Stimulated activated CD4-positive, alpha-beta T cell treated with anti-CD3 and anti-CD28 coated beads, Interleukin-15, amount 100 ng/mL, for 24 hours (primary cell): ENCODE measurements at places on chromosomes 16 and 17.

DNA sequence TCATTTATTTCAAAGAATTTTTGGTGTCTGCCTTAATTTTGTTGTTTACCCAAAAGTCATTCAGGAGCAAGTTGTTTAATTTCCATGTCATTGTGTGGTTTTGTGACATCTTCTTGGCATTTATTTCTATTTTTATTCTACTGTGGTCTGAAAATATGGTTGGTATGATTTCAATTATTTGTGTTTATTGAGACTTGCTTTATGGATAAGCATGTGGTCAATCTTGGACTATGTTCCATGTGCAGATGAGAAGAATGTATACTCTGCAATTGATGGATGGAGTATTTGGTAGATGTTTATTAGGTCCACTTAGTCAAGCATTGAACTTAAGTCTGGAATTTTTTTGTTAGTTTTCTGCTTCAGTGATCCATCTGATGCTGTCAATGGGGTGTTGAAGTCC lies 383.0 kb downstream of the PMP22 start:
- DNase-seq = no peak

DNA sequence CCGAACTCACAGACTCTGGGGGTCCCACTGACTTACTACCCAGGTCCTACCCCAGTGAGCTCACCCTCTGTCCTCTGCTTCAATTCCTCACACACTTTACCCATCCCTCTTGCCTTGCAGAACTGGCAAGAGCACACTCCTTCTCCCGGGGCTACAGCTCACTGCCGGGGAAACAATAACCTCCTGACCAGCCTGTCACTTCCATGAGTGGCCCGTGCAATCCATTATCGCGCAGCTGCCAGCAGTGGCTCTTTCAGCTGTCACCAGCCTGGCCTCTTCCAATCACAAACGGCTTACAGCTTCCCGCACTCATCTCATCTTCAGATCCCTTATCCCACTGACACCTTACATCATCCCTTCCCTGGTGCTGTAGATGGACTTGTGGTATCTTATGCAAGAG lies 79.5 kb downstream of the CPPED1 start:
- DNase-seq = no peak

DNA sequence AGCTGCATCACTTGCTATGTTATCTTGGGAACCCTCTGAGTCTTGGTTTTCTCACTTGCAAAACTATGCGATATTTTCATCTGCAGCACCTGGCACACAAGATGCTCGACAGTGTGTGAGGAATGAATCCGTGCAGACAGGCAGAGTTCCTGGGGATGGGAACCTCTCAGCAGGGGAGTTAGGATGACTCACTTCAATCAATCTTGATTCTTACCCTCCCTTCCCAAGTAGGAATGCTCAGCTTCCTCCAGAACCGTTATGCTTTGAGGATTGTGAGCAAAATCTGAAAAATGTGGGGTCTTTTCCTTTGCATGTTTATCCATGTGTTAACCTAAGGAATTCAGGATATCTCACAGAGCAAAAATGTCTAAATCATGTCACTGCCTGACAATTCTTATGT lies 68.9 kb upstream of the HNF1B start:
- DNase-seq = no peak

- no peak for DNase-seq
Observed at GRCh38 chr17:35051183-35051578, 12.3 kb downstream of the RFFL start.

- DNase-seq = no peak
Observed at GRCh38 chr16:30637944-30638343, 12.8 kb upstream of the PRR14 start.

DNA sequence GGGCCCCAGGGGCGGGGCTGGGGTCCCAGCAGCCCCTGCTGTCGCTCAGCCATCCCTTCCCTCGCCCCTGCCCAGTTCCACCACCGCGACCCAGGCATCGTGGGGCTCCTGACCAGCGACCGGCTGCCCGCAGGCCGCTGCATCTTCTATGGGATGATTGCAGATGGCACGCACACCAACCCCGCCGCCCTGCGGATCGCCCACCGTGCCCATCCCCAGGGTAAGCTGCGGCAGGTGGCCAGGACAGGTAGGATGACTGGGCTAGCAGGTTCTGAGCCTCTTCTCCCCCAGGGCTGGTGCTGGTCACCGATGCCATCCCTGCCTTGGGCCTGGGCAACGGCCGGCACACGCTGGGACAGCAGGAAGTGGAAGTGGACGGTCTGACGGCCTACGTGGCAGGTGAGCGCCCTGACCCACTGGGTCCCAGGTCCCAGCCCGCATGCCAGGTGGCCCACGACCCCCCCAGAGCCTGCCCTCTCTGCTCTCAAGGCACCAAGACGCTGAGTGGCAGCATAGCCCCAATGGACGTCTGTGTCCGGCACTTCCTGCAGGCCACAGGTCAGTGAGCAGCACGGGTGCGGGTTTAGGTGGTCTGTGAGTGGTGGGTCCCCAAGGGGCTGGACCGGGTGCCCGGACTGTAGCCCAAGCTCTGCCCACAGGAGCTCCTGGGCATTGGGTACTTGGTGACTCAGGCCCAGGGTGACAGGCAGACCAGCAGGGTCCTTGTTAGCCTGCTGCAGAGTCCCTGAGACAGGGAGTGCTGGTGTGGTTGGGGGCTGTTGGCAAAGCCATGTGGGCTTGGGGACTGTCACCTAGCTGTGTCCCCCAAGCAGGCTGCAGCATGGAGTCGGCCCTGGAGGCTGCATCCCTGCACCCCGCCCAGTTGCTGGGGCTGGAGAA lies 2.8 kb downstream of the CEMP1 start:
- DNase-seq = no peak

GRCh38 chr16:24829153-24829552 lies 16.6 kb upstream of the SLC5A11 start:
- no peak for DNase-seq

- no peak for DNase-seq
Observed at GRCh38 chr16:30518552-30518951, 7.8 kb downstream of the ZNF768 start.

- DNase-seq = no peak
Observed at GRCh38 chr16:3112058-3112880, at the start of gene ZNF205. TSS of gene ZNF205 (plus strand) at chr16:3112586. CDS start at chr16:3113431, 845 bp downstream.

DNA sequence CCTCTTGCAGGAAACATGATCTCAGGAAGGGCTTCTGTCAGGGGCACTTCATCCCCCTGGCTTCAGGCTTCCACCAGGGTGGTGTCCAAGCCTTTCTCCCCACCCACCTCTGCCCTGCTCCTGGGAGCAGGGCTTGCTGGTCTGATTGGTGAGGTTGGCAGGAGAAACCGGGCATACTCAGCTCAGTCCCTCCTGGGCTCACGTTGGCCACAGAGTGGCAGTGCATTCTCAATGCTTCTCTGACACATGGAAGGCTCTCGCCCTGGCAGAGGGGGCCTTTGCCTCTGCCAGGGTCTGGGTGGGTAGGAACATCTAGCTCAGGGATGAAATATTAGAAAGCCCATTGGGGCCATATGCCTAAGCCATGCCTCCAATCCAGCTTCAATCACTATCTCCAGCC lies 142.8 kb downstream of the AXIN2 start:
- no peak for DNase-seq

GRCh38 chr16:46774743-46775177 lies 26.6 kb upstream of the MYLK3 start:
- DNase-seq = no peak

GRCh38 chr17:75570034-75570676 lies 17.4 kb upstream of the MYO15B start:
- no peak for DNase-seq

GRCh38 chr16:19722981-19723380 lies 4.9 kb downstream of the IQCK start:
- DNase-seq = no peak

- DNase-seq = no peak
Observed at GRCh38 chr16:65769776-65770438, 596.6 kb upstream of the CDH5 start.

- DNase-seq = no peak
Observed at GRCh38 chr17:51486091-51486490, 225.7 kb downstream of the UTP18 start.
